ENCODE measurements at places on chromosomes 12 and 14.

DNA sequence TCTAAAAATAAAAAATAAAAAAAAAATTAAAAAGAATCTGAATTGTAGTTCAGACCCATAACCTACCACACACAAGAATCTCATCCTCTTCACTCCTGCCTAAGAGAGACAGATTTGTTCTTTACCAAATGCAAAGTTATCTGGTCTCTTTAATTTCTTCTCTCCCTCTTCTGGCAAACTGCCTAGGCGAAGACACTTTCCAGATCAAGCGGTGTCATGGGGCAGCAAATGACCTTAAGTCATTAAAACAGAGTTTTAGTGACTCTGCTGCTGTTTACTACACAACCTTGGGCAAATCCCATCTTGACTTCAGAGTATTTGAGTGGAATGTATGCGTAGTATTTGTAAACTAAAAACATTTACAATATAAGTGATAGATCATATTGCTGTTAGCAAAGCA lies 60.9 kb upstream of the NID2 start:
- DNase-seq, result no peak

GRCh38 chr12:116094475-116094874 lies 183.0 kb downstream of the MED13L start:
- no peak for DNase-seq

DNA sequence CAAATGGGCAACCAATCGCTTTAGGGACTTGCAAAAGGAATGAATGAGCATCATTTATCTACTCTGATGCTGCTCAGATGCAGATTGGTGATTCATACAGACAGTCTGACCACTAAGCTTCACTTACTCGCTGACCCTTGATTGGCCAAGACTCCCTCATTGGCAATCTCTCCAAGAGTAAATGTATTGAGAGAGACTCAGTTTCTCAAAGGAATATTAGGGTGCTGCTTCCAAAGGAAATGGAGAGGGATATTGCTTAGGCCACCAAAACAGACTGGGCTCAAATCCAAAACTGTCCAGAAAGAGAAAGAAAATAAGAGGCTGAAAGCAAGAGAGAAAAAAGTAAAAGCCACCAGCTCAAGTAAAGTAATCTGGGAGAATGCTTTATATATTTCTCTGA lies 785.2 kb downstream of the GALC start:
- DNase-seq, result no peak

GRCh38 chr12:106780010-106780631 lies 5.6 kb downstream of the RIC8B start:
- DNase-seq, result no peak

DNA sequence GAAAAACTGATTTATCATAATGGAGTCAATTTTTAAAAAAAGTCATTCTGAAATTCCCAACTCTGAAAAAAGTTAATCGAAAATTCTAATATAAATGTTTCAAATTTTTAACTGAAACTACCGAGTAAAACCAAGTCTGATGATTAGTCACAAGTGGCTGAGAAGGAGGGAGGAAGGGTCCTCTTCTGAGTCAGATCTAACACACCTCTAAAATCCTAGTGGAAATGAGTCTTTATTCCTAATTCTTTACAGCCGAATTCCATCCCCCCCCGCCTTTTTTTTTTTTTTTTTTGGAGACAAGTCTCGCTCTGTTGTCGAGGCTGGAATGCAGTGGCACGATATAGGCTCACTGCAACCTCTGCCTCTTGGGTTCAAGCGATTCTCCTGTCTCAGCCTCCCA lies 37.9 kb downstream of the RAD9B start:
- DNase-seq, result no peak

DNA sequence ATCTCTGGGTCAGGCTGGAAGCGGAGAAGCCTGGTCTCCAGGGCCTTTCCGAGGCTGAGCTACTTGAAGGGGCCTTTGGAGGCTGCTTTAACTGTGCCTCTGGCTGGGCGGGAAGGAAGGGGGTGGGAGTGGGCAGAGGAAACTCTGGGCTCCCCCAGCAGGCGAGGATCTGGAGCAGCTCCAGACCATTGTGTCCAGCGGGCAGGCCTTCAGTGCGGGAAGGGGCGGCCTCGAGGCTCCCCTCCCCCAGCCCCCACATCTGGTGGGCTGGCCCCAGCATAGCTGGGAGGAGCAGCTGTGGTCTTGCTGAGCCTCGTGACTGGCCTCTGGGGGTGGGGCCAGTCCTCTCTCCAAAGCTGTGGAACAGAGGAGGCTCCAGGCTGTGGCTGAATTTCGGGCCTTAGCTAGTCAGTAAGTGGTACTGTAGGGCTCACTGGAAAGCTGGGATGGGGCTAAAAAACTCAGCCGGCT lies 3.4 kb downstream of the TAMALIN start:
- DNase-seq, result peak; percentile 79

DNA sequence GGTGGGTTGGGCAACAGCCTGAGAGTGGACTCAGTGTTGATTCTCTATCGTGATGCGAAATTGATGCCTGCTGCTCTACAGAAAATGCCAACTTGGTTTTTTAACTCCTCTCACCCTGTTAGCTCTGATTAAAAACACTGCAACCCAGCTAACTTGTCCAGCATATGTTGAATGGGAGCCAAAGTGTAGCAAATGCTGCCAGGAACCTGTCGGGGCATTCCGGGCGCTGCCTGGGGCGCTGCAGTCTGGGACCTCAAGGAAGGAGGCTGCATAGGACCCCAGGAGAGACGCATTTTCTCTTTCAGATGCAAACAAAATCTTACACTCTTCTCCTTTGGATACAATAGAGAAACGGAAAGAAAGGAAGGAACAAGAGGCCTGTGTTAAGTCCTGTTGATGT lies 3.9 kb downstream of the B3GNT4 start:
- DNase-seq, result no peak

GRCh38 chr12:124053851-124054250 lies 80.8 kb downstream of the ZNF664 start:
- DNase-seq, result peak; percentile 79

GRCh38 chr12:3335078-3335487 lies 155.9 kb upstream of the PRMT8 start:
- no peak for DNase-seq

DNA sequence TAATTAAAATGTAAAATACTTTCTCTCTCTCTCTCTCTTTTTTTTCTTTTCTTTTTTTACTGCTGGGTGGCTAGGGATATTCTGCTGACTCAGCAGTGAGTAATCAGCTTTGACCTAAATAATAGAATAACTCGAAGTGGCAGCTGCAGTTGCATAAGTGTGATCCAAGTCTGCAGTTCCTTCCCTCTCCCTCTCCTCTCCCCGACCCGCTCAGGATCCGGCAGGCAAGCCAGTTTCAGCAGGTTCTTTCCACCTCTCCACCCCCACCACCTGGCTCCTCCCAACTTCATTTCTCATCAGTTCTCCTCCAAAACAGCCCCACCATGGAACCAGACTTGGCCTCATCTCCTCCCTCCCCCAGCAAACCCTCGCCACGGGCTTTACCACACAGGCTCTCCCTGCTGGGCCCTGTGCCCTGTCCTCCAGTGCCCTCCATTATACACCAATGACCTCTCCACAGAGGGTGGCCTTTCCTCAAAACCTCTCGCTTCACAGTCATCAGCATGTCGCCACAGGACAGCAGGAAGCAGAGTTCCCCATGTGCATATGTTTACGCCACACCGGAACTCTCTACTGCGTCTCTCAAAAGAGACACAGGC lies 22.4 kb downstream of the SLC7A8 start:
- DNase-seq, result no peak

GRCh38 chr12:54370171-54370730 lies 6.0 kb upstream of the GPR84 start:
- no peak for DNase-seq

DNA sequence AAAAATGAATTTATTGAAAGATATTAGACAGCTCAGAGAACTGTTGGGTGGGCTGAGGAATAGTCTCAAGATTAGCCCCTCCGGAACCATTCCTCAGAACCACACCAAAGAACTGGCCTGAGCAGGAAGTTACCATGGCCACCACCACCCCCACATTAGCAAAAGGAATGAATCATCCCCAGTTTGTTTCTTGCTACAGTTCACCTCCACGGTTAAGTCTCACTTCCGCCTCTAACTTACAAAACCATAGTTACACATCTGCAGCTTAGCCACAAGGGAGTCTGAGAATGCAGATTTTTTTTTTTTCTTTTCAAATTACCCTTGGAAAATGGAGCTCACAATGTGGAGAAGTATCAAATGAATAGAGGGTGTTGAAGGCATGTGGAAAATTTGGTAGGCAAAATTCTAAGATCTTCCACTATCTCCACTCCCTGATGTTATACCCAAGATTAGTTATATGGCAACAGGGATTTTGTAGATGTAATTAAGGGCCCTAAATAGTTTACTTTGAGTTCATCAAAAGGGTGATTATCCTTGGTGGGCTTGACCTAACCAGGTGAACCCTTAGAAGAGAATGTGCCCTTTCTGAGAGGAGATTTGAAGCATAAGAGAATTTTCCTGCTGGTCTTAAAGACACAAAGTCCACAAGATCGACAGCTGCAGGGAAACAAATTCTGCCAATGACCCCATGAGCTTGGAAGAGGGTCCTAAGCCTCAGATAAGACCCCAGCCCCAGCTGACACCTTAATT lies 129.8 kb upstream of the KRR1 start:
- DNase-seq, result no peak

- no peak for DNase-seq
These were observed 229.2 kb downstream of the ALX1 start for GRCh38 chr12:85509081-85509856.

GRCh38 chr14:39876916-39877315 lies 444.7 kb upstream of the FBXO33 start:
- DNase-seq, result no peak

- no peak for DNase-seq
These were observed 56.0 kb upstream of the DCD start for GRCh38 chr12:54704202-54704601.

GRCh38 chr14:95497561-95498011 lies 18.9 kb downstream of the SYNE3 start:
- DNase-seq, result no peak

DNA sequence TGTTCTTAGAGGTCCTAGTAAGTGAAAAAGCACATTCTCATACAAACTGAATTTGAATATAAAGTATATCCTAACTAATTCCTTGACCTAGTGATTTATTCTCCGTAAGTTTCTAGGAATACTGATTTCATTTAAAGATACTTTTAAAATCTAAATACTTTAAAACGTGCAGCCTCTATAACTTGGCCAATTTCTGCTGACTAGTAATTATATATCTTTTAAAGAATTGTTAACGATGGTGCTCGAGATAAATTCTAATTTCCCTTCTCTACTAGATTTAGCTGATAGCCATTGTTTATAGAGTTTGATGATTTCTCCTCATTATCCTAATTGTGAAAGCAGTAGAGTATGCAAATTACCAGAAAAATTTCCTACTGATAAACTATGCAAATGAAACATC lies 257.9 kb downstream of the ADAMTS20 start:
- DNase-seq, result no peak

DNA sequence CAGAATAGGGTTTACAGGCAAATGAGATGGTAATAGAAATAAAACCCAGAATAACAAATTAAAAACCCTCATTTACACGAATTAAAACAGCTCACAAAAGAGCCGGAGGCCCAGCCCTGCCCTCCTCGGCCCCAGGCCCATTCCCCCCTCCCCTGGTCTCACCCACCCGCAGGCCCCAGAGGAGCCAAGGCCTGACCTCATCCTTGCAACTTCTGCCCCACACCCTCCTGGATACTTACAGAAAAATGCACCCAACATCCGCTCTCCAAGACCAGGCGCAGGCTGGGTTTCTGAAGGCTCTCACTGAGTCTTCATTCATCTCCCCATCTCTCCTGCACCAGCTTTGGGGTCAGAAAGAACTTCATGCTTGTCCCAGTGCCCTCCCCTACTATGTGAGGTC lies 16.2 kb upstream of the VSX2 start:
- DNase-seq, result no peak

GRCh38 chr12:74665690-74666089 lies 128.1 kb downstream of the ATXN7L3B start:
- DNase-seq, result no peak

GRCh38 chr14:103315941-103316340 lies 18.1 kb upstream of the EIF5 start:
- DNase-seq, result no peak

DNA sequence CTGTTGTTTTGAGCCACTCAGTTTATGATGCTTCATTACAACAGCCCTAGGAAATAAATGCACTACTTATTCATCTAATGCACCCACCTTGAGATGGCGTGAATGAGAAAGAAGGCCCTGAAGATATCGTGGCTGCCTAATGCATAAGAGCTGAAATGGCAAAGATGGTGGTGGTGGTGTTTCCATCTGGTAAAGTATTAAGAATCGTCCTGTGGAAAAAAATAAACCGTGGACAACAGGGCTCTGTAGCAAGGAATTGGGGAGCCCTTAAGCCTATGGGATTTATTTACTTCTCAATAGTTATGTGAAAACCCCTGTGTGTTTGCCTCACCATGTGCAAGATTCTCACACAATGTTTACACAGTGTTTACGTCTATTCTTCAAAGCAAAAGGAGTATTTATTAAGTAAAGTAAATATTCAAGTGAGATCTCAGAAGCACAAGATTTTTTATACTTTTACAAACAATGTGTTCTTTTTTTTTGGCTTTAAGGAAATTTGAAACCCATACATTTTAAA lies 1555.2 kb upstream of the FLRT2 start:
- DNase-seq, result no peak

DNA sequence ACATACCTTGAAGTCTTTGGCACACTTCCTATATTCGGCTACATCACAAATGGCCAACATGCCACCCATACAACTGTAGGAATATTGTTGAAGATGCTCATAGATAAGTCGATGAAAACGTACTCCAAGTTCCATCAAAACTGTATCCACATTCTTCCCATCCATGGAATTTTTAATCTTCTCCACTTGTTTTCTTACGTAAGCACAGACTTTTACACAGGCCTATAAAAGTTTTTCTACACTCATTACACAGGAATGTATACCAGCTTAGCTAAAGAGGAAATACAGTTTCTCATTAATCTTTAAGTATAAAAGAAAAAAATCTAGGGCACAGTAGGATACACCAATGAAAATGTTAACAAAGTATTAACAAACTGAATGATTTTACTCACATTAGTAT lies 59.1 kb downstream of the EXOC5 start:
- DNase-seq, result no peak

DNA sequence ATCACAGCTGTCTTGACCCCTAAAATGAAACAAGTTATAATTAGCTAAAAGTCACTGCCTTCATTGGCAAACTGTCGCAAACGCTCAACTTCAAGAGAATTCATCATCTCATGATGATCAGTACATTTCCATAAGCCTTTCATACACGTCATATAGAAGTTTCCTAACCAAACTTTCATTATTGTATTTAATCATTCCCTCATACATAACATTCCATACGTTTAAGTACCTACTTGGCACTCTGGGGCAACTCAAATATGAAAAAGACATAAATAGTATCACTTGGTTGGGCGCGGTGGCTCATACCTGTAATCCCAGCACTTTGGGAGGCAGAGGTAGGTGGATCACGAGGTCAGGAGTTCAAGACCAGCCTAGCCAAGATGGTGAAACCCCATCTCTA lies 12.4 kb upstream of the PPP2R5E start:
- DNase-seq, result no peak

DNA sequence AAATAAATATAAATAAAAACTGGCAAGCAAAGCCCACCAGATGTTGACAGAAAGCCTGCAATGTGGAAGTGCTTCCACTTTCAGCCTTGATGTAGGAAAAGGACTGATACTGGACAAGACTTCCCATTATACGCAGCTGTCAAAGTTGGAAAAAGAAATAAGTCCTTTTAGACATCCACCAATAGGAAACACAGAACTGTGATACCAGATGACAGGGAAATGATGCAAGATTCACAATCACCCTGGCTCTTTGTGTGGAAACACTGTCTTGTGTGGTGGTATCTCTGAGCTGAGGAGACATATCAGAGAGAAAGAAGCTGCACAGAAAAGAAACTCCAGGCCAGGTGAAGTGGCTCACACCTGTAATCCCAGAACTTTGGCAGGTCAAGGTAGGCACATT lies 13.8 kb upstream of the METAP2 start:
- no peak for DNase-seq

All from SHP77 (cell line).